ENCODE measurements at places on chromosomes 6 and 20.

GRCh38 chr20:1448081-1448620 lies 18.5 kb downstream of the NSFL1C start:
- DNase-seq, result no peak

GRCh38 chr20:16052456-16052855 lies 520.8 kb downstream of the KIF16B start:
- DNase-seq, result no peak

DNA sequence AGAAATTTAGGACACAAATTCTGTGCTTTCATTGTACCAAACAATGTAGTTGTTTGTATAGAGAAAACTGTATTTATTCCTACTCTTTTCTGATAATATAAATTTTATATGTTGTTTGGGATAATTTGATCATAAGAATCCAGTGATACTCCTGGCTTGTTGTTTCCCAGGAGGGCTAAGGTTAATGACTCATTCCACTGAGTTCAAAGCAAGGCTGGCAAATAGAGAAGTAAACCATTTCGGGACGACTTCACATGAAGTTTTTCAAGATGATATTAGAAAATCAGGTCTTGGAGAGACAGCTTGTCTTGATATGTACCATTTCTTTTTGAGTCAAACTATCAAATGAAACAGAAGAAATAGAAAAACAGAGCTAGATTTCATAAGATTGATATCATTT lies 326.1 kb upstream of the CNR1 start:
- no peak for DNase-seq

GRCh38 chr20:36485286-36485685 lies 56.0 kb upstream of the MYL9 start:
- DNase-seq, result no peak

GRCh38 chr6:139542351-139542750 lies 167.9 kb upstream of the CITED2 start:
- no peak for DNase-seq

GRCh38 chr6:155050311-155050710 lies 55.2 kb downstream of the TIAM2 start:
- DNase-seq, result no peak

DNA sequence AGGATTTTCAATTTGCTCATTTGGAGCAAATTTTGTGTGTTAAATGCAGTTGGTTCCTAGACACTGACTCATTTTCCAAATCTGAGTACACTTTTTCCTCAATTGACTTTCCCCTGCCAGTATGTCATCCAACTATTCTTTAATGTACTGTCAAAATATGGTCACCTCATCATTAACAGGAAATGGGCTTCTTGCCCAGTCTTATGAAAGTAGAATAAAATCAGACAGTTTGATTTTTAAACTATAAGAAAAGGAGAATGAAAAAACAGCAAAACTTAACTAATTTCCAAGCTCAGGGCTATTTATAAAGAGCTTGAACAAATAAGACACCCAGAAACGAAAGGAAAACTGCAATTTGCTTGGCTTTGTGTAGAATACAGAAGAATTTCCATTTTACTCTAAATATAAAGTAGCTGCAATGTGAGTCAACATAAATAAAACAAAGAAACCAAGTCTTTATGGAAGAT lies 43.7 kb upstream of the RAB23 start:
- no peak for DNase-seq

GRCh38 chr6:22821664-22822320 lies 252.4 kb downstream of the HDGFL1 start:
- no peak for DNase-seq

DNA sequence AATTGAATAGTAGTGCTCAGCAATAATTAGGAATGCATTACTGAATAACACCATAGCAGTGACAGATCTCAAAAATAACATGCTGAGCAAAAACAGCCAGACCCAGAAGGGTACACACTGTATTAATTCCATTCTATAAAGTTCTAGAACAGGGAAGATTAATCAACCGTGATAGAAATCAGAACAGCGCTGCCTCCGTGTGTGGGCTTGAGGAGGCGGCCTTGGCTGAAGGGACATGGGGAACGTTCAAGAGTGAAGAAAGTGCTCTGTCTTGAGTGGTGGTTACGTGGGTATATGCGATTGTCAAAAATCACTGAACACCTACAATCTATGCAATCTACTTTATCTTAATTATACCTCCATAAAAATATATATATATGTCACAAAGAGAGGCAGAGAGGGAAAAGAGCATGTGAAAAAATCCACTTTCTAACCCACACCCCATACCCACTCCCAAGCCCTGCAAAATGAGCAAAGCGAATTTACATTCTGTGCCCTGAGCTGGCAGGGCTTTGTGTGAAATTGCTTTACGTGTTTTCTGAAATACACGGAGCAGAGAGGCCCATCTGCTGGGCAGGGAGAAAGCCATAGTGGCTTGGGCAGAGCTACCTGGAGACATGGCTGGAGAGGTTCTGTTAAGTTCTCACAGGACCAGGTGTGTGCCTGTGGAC lies 74.4 kb downstream of the NFATC2 start:
- no peak for DNase-seq

DNA sequence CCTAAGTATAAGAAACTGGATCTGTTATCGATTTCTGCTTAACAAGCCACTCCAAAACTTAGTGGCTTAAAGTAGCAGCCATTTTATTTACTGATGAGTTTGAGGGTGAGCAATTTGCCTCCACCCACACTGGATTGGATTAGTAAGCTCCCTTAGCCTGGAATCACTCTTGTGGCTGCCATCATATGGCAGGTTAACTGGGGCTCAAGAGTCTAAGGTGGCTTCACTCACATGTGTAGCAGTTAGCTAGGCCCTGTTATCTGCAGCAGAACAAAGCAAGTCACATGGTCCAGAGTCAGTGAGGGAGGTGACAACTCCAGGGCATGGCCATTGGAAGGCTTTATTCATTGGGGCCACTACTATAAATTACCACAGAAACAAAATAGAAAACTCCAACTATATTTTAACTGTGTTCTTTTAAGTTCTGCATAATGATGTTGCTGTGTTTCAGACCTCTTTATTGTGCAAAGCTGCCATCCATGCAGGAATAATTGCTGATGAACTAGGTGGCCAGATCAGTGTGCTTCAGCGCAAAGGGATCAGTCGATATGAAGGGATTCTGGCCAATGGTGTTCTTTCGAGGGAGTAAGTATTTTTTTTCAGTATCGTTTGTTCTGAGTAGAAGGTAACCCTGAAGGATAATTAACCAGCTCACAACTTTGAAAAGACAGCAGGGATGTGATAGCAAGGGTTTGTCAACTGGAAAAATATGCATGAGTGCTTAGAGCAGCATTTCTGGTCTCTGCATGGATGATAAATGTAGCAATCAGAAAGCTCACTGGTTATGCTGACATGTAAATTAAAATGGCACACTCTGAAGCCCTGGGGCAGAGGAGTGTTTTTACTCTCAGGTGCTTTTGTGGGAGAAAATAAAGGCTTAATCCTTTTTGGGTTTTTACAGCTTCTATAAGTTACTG lies 49.6 kb downstream of the DCBLD1 start:
- DNase-seq, result no peak

- no peak for DNase-seq
Measured at GRCh38 chr6:40903456-40903855, 135.6 kb downstream of the UNC5CL start.

- DNase-seq, result no peak
Measured at GRCh38 chr20:62736407-62737071, 27.9 kb downstream of the NTSR1 start.

GRCh38 chr20:23107466-23107865 lies 21.3 kb upstream of the CD93 start:
- no peak for DNase-seq

GRCh38 chr6:150681578-150682395 lies 82.1 kb downstream of the PLEKHG1 start:
- DNase-seq, result no peak

DNA sequence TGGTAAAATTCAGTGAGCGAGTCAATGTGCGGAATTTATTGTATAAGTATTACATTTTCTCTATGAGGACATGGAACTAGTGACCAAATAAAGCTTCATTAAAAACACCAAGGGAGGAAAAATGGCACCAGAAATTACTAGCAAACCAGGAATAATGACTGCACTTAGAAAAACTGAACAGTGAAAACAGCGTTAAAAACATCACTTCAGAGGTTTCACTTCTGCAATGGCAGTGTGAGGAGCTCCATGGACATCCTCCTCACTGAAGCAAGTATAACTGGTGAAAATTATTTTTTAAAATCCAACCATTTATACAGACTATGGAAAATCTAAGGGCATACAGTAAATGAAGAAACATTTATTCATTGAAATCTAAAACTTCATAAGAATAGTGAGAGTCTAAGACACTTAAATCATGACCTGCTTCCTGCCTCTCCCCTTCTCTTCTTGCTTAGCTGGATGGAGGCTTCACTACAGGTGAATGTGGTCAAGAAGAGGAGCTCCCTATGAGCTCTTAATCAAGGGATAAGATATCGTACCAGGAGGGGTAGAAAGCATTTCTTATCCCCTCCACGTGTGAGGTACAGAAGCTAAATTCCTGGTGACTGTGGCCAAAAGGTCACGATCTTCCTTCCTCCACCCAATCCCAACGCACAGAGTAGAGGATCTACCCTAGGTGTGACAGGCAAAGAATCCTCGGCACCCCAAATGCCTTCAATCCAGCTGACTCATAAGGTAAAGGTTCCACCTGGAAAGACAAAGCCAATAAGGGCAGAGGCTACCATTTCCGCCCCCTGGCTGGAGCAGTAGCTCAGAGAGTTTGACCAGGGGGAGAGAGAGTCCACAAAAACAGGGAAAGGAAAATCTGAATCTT lies 12.3 kb upstream of the ASF1A start:
- no peak for DNase-seq

DNA sequence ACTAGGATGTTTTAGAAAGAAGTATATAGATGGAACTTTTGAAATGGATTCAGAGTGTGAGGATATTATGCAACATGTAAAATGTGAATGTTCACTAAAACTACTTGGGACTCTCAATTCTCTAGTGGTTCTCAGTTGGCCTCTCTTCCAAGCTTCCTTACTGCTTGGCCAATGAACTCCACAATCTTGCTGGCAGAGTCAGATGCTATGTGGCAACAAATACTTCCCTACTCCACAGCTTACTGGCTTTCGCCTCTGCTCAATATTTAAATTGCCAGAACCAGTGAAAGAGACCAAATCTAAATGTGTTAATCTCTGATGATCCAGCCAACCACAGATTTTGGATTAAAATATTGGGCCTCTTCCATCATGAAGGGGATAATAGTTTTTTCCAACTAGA lies 138.4 kb downstream of the HTR1B start:
- no peak for DNase-seq

DNA sequence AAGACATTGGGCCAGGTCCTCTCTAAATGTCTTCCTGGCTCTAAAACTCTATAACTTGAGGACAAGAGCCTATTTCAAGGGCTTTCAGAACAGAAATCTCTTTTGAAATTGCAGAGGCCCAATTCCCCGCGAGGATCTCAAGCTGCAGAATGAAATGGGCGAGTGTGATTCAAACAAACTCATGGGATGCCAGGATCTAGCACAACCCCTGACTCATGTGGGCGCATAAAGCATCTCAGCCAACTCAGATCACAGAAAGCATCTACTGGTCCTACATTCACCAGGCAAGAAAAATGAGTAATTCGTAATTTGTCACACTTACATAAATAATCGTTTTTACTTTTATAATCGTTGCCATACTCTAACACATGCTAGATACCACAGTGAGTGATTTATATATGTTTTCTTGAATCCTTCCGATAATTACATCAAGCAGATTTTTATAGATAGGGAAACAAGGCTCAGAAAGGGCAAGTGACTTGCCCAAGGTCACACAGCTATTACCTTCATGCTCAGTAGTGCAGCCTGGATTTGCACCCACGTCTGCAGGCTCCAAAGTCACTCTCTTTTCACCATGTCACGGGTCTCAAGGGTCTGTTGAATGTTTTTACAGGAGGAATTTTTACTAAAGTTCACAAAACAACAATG lies 26.2 kb downstream of the FOXF2 start:
- DNase-seq, result no peak

- no peak for DNase-seq
Measured at GRCh38 chr6:33168639-33169038, 23.6 kb downstream of the COL11A2 start.

DNA sequence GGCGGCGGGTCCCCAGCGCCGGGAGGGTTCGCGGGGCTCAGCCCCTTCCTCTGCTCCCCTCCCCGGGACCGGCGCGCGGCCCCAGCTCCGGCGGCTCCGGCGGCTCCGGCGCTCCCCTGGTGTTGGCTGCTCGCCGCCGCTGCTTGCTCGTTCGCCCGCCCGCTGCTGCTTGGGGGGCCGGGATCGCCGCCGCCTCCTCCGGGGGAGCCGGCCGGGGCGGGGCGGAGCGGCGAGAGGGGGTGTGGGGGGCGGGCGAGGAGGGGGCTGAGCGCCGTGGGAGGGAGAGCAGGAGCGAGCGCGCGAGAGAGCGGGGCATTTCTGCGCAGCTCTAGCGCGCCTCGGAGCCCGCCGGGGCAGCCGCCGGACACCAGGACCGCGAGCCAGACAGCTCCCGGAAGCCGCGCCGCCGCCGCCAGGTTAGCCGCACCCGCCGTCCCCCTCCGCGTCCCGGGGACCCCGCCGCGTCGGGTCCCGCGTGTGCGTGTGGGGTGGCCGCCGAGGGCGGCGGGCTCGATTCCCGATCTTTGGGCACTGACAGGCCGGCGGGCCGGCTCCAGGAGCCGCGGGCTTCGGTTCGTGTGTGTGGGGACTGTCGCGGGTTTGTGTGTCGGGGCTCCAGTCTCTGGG lies 62.0 kb upstream of the EPB41L1 start:
- no peak for DNase-seq

DNA sequence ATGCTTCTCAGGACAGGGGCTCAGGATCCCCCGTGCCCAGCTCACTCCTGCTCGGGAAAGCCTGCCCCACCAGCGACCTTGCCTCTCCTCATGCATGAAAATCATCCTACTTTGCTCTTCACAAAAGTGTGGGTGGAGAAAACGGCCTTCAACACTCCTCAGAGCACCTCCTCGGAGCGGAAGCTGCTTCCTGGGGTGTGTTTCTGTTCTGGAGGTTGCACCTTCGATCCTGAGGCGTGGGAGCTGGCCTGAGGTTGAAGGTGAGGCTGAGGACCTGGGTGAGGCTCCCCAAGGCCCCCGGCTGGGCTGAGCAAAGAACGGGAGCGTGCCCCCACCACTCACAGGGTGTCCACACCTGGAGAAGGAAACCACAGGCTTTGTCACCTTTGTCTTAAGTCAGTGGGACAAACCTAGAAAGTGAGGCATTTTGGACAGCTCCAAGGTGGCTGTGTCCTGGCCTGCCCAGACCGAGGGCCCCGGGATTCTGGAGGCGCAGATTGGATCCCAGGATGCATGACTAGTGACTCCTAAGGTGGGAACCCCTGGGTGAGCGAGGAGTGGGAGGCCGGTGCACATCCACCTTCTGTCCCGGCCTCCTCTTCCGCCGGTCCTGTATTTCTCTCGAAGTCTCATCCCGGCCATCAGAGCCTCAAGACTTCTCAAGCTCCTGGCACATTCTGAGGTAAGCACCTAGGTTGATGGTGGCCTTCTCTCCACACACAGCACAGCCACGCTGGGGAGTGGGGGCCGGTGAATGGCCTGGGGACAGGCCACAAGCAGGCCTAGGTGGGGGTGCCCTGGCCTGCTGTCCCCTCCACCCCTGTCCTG lies 104.7 kb downstream of the TMEM242 start:
- DNase-seq, result no peak

All from T-helper 9 cell (primary cell).